RWPE1 (cell line): ENCODE measurements at places on chromosomes 3 and 15.

DNA sequence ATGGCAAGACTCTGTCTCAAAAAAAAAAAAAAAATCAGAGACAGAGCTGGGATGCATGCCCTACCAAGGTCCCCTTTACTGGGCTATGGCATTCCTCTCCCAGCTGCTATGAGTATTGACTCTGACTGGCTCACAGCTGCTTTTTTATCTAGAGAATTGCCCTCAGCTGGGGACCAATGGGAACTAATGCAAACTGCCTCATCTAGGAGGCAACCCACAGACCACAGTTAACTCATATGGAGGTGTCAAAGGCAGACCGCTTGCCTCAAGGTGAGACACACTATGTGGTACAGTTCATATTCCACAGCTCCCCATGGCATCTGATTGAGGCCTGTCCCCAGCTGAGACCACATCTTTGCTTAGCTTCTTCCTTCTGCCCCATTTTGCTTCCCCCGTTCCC is 183.5 kb upstream of the EOMES start:
- no peak for DNase-seq

- peak; percentile 84 for DNase-seq
Observed at GRCh38 chr3:175346573-175347356, 487.6 kb downstream of the NAALADL2 start.

- DNase-seq: no peak
Observed at GRCh38 chr3:19399356-19399755, 251.0 kb downstream of the KCNH8 start.

GRCh38 chr15:96657096-96657495 is 326.6 kb downstream of the NR2F2 start:
- no peak for DNase-seq

DNA sequence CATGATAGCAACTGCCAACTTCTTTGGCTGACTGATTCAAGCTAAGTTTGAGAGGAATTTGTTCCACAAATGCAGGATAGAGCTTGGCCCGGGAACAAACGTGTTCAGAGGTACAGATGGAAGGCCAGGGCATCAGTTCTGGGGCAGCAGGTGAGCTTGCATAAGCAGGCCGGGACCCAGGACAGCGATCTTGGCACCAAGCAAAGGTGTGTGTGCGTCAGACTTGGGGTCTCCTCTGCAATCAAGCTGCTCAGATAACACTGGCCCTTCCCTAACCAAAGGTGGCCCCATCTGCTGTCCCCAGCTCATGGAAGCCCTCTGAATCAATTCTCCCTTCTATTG is 155.6 kb downstream of the MEGF11 start:
- no peak for DNase-seq

DNA sequence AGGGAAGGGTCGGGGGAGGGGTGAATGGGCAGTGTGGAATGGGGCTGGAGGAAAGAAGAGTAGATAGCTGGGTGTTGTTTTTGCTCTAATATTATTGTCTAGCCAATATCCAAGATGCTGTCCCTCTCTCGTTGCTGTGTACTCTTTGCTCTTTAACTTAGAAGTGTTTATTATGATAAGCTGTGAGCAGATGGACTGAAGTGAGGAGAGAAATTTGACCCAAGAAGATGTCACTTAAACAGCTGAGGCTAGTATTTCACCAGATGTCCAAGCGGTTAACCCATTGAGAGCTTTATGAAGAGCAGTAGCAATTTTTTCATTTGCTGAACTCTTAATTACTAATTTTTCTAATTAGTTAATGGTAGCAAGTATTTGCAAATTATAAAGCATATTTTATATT is 212.2 kb upstream of the TP63 start:
- DNase-seq: no peak
